MCF 10A (cell line): ENCODE measurements at places on chromosomes 1 and 21.

- DNase-seq: peak; percentile 81
These were observed 50.0 kb upstream of the POGK start for GRCh38 chr1:166789286-166789685.

DNA sequence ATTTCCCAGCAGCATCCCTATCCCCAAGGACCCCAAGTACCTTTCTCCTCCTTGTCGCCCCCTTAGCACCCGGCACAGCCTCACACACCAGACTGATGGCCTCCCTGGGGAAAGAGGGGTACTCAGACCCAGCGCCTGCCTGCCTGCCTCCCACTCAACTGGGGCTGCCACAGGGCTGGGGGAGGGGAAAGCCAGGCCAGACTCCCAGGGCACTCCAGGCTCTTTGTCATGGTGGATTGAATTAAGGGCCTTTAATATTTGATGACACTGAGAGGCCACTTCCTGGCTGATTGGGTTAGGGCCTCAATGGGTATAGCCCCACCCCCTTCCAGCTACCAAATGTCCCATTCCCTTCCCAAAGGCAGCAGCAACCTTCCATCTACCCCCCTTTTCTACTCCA, 1.8 kb downstream of the SHC1 start:
- no peak for DNase-seq

GRCh38 chr1:183185941-183186490, at the start of gene LAMC2:
TSS of gene LAMC2 (plus strand) at chr1:183186264. CDS start at chr1:183186353, 89 bp downstream.
- peak; percentile 98 for DNase-seq

DNA sequence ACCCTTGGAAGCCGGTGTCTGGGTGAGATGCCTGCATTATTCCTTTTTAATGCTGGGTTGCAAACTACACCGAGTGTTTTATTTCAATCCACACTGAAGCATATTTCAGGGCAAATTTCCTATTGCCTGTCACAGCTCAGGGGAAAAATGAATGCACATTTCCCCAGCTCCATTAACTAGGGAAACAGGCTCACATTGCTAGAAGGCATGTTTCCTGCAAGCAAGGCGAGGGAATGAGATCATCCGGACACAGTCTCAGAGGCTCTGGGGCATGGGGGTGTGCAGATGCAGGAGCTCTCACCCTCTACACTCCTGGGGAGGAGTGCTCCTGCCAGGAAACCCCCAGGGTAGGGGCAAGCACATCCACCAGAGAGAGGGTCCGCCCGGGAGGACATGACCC, 24.6 kb downstream of the SYT2 start:
- no peak for DNase-seq

DNA sequence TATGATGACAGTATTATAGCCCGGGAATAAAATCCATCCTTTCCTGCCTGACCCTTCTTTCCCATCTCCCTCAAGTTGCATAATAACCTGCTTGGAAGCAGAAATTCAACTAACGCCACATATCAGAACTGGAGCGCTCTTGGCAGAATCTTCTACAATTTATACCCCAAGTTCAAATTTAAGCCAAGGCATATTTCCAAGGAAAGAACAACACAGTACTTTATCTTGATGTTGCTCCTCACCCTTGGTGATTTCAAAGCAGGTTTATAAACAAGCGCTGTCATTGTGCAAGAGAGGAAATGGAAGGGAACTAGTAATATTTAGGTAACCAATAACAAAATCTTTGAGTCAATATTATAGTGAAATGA, 38.0 kb upstream of the PTGFRN start:
- no peak for DNase-seq

DNA sequence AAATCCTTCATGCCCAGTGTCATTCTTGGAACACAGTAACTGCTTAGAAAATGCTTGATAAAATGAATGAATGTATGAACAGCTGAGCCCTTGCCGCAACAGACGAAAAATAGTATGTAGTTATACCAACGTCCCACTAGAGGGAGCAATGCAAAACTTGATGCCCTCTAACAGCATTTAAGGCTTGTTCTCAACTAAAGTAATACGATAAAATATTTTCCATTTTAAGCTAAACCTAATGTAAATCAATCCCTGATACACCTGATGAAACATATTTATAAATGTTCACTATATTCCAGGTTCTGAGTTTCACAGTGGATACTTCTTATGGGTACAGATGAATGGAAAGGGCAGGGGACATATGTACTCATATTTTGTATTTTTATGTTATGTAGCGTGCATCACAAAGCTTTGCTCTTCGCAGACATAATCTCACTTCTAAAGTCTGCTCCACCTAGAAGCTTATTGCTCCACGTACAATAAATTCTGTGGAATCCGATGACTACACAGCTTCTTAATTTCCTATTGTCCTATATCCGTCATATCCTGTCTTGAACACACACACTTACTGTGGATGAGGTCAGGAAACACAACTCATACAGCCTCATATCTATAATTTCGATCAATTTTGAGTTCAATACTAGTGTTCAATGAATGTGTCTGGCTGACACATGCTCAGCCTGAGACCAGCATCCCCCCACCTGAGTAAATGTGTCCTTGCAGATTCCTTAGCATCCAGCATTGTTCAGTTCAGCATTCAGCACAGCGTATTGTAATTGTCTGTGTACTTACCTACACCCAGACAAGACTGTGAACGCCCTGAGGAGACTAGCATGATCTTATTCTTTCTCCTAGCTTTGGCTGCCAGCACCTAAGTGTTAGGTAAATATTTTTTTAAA, 4.4 kb upstream of the UTP25 start:
- DNase-seq: peak; percentile 89

- no peak for DNase-seq
These were observed 2.0 kb downstream of the PLXNA2 start for GRCh38 chr1:208242146-208242545.

- DNase-seq: no peak
These were observed 20.9 kb downstream of the TTLL7 start for GRCh38 chr1:83978056-83978455.

GRCh38 chr1:143720087-143721023, 251.4 kb downstream of the FAM72C start:
- peak; percentile 21 for DNase-seq

DNA sequence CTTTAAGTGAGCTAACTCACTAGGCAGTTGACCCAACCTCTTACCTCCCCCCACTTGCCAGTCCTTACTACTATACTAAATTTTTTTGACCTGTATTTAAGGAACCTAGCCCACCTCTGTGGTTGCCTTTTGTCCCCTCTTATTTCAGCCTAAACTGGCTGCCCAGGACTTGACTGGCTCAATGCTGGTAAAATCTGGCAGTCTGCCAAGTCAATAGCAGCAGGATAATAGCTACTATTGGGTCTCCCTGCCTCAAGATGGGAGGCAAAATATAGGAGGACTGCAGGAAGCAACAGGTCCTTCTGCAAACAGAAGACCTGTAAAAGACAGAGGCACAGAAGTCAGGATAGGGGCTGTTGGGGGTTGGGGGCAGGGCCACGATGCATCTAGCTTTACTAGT, 144.2 kb upstream of the POGK start:
- DNase-seq: peak; percentile 24
